Left ventricle myocardium inferior (tissue), 1 donor: ENCODE measurements at places on chromosomes 3 and 15.
A peak's percentile ranks its signal among the peaks of the same experiment; 100 is the strongest.

GRCh38 chr3:115418583-115418982 is 204.7 kb upstream of the GAP43 start:
- no peaks in the 10 kb centered on the region for H3K4me1 ChIP-seq
- H3K27ac ChIP-seq: no peak overlapping the region
- H3K27me3 ChIP-seq: no peaks in the 10 kb centered on the region
- no peak overlapping the region for H3K4me3 ChIP-seq
- no peaks in the 10 kb centered on the region for H3K36me3 ChIP-seq

DNA sequence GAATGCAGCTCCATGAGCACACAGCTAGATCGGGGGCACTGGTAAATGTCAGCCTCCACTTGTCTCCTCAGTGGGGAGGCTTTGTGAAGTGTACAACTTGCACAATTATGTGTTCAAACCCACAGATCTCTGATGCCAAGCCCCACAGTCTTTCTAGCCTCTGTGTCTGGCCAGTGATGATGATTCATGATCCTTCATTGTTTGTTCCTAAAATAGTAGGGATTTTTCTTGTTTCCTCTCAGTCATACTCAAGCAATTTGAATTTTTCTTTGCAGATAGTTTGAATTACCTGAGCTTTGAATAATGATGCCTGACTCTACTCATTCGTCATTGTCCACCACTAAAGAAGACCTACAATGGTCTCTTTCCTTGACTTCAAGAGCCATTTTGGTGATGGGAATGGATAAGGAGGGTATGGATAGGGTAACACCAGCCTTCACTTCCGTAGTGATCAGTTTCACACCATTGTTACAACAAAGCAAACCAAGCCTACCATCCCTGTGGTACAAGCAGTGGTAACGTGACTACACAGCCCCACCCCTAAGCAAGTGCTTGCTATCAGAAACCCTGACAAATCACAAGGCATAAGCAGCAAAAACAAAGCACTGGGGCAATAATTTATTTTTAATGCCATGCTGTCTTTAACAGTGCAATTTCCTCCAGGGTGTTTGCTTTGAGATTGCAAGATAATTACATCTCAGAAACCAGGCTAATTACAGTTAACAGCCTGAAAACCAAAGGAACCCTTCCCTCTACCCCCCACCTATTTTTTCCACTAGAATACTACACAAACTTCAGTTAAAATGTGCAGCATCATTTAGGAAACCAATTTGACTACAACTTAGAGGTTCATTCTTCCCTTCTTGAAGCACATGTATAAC is 114.1 kb upstream of the PPP2R3A start:
- no peaks in the 10 kb centered on the region for H3K4me1 ChIP-seq
- no peaks in the 10 kb centered on the region for H3K36me3 ChIP-seq
- no peak overlapping the region for H3K27ac ChIP-seq
- no peak for DNase-seq
- peaks cover 37% of the 10 kb centered on the region for H3K27me3 ChIP-seq

GRCh38 chr15:92820236-92821021 is 79.7 kb upstream of the CHD2 start:
- H3K36me3 ChIP-seq: no peaks in the 10 kb centered on the region
- peak; percentile 91 for DNase-seq
- peak overlapping the region; percentile 84 for H3K27ac ChIP-seq
- H3K4me3 ChIP-seq: peak overlapping the region; percentile 59

DNA sequence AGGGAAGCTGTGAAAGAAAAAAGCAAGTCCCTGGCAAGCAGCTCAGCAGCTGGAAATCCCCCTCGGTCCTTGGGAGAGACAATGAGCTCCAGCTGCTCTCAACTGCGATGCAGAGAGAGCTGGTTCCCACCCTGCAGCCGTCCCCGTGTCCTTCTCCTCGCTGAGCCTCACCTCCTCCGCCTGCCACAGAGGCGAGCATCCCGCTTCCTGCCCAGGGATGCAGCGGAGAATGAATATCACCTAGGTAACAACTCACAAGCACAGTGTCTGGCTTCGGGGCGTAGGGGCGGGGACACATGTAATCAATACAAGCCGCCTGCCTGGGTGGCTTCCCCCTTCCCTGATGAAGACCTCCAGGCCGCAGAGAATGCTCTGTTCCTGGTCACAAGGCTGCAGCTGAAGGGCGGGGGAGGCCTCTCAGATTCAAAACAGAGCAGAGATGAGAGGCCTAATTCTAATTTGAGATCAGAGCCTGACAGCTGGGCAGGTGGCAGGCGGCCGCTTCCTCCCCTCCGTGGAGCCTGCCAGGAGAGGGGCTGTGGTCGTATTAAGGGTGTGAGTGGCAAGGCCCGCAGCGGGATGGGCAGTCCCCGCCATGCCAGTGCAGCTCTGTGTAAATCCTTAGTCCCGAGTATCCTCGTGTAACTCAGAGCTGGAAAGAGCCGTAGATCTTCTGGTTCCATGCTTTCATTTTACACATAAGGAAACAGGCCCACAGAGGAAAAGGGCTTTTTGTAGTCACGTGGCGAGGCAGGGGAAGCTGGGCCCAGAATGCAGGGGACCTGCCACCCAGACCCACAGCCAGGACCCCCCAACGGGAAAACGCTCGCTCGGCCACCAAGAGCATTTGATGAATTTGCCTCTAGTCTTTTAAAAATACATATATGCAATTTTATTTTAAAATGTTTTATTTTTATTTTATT is 24.3 kb downstream of the ZDHHC19 start:
- H3K27ac ChIP-seq: peak overlapping the region; percentile 39
- no peaks in the 10 kb centered on the region for H3K36me3 ChIP-seq
- peaks cover 9% of the 10 kb centered on the region for H3K4me1 ChIP-seq
- peak overlapping the region; percentile 15 for H3K4me3 ChIP-seq

GRCh38 chr3:128180913-128181312 is 27.6 kb downstream of the EEFSEC start:
- H3K4me1 ChIP-seq: peaks cover 58% of the 10 kb centered on the region
- H3K36me3 ChIP-seq: no peaks in the 10 kb centered on the region
- no peaks in the 10 kb centered on the region for H3K27me3 ChIP-seq
- no peak overlapping the region for H3K4me3 ChIP-seq
- no peak overlapping the region for H3K27ac ChIP-seq

DNA sequence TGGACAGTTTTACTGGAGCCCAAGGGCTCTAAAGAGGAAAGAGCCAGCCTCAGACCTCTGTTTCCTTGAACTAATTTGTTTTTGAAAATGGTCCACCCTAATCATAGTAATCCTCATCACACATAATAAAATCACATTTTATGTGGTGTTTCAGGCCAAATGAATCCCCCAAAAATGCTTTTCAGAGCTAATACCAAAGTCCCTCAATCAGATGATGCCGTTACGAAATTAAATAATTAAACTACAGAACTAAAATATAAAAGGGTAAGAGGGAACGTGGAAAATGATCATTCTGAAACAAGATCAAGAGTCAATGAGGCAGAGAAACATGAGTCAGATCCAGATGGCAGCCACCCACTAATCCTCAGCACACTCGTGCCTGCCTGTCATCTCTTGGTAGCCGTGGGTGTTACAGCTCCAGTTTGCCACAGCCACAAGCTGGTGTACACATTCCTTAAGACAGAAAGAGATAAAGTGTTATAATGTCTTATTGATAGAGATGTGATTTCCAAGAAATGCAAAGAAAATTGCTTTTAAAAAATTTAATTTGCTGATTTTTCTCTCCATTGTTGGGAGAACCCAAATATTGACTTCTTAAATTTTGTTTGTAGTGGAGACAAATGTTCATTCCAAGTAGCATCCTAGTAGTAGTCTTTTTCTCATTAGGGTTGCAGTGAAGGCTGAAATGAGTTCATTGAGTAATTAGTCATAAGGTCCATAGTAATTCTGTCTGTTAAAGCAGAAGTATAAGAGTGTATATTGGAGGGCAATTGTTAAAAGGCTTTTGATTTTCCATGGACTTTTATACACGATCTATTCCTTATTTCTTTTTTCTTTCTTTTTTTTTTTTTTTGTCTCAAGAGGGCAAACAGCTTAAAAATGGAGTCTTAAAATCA is 104.2 kb downstream of the AGBL1 start:
- H3K4me3 ChIP-seq: no peak overlapping the region
- H3K27me3 ChIP-seq: no peaks in the 10 kb centered on the region
- H3K4me1 ChIP-seq: no peaks in the 10 kb centered on the region
- H3K27ac ChIP-seq: no peak overlapping the region
- no peak for DNase-seq
- H3K36me3 ChIP-seq: no peaks in the 10 kb centered on the region

DNA sequence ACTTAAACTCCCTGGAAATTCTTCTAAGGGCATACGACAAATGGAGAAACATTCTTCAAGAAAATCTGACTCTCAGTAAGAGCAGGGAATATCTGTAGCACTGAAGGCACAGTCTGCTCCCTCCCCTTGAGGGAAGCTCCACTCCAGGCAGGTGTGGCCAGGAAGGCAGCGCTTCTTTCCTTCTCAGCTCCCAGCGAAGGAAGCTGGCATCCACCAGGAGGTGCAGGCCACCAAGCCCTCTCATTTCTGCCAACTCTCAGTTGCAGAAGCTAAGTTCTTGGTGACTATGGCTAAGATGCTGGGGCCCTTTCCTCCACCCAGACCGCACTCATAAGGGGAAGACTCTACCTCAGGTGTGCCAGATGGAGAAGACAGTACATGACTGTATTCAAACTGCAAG is 37.7 kb upstream of the SLC41A3 start:
- H3K27ac ChIP-seq: no peak overlapping the region
- no peak for DNase-seq
- no peak overlapping the region for H3K4me3 ChIP-seq
- no peaks in the 10 kb centered on the region for H3K27me3 ChIP-seq

DNA sequence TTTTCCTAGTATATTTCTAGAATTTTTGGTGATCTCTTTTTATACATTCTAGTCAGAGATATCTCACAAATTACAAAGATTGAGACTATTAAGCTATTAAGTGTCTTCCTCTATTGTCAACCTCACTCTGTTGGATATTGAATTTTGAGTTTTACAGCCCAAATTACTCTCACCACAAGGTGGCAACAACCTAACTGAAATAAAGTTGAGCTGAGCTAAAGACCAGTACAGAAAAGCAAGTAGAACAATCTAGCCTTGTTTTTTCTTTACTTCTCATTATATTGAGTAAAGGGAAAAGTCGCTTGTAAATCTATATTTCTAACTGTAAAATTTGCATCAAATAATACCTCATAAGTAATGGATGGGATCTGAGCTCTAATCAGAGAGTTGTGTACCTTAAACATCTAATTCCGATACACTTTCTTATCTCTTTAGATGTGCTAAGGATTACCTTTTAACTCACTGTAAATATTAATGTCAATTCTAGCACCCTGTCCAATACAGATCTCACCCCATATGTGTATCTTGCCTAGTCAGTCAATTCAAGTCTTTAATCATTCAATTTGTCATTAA is 13.6 kb upstream of the COMMD2 start:
- no peak overlapping the region for H3K4me3 ChIP-seq
- no peaks in the 10 kb centered on the region for H3K36me3 ChIP-seq
- H3K4me1 ChIP-seq: no peaks in the 10 kb centered on the region
- H3K27ac ChIP-seq: no peak overlapping the region
- no peak for DNase-seq

GRCh38 chr3:152524198-152525140 is 255.7 kb downstream of the MBNL1 start:
- H3K36me3 ChIP-seq: no peaks in the 10 kb centered on the region
- DNase-seq: no peak
- H3K4me1 ChIP-seq: no peaks in the 10 kb centered on the region

- no peak overlapping the region for H3K4me3 ChIP-seq
- no peaks in the 10 kb centered on the region for H3K4me1 ChIP-seq
- DNase-seq: no peak
- no peaks in the 10 kb centered on the region for H3K27me3 ChIP-seq
Measured at GRCh38 chr15:90489514-90489913, 40.2 kb upstream of the CRTC3 start.

DNA sequence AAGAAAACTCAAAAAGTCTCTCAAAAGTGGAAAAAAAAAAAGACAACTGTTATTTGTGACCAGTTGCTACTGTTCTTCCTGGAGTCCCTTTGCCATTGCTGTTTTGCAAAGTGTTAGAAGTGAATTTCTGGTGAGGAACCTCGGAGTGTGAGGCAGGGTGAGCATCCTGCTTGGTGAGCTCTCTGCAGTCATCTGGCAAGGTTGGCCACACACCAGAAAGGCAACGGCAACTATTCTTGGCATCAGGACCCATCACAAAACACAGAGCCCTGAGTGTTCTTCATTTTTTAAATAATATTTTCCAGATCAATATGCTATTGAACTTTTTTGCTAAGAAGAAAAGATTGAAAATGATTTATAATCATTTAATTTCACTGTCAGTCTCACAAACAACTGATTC is 60.7 kb downstream of the CGNL1 start:
- no peak overlapping the region for H3K27ac ChIP-seq
- peaks cover 15% of the 10 kb centered on the region for H3K4me1 ChIP-seq
- no peak for DNase-seq
- H3K36me3 ChIP-seq: no peaks in the 10 kb centered on the region
- H3K4me3 ChIP-seq: no peak overlapping the region

DNA sequence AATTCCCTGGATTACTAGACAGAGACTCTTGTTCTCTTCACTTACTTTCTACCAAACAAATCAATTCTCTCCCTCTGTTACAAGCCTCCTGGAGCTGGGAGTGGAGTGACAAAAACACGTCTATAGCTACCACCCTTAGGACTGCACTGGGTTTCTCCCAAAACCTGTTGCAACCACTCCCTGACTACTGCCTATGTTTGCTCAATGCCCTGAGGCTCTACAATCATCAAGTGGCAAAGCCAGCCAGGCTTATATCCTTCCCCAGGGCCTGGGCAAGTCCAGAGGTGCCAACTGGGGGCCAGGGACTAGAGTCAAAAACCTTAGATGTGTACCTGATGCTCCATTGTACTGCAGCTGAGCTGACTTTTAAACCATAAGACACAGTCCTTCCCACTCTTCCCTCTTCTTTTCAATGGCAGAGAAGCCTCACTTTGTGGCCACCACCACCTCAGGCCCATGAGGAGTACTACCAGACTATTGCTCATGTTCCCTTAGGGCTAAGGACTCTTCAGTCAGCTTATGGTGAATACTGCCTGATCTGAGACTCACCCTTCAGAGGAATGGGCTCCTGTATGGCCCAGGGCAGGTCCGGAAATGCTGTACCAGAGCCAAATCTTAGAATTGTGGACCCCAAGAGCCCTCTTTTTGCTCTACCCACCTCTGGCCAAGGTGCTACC is 125.4 kb upstream of the PLCL2 start:
- DNase-seq: no peak
- no peaks in the 10 kb centered on the region for H3K36me3 ChIP-seq
- H3K4me3 ChIP-seq: no peak overlapping the region
- no peak overlapping the region for H3K27ac ChIP-seq
- peaks cover under 1% of the 10 kb centered on the region for H3K4me1 ChIP-seq
- H3K27me3 ChIP-seq: no peaks in the 10 kb centered on the region

DNA sequence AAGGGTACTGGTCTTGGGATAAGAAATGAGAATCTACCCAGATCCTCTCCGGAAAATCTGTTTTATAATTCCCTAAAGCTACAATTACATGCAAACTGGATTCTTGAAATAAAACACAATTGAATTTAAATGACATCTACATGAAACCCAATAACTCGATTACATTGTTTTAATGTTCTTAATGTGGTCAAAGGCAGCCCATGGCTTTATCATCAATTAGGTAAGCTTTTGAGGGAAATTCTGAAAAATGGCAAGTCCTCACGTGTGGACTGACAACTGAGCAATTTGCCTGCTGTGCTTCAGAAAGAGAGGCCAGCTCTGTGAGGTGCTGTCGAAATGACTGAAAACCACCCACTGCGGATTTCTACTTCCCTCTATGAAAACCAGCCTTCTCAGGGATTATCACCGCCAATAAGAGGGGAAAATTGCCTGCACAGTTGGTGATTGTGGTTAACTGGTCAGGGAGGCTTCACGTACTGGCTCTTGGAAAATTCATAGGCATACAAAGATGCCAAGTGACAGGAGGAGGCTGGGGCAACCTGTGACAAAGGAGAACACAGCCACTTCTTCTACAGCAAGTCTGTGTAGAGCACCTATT is 200.8 kb upstream of the SLCO3A1 start:
- no peak overlapping the region for H3K4me3 ChIP-seq
- H3K27ac ChIP-seq: no peak overlapping the region
- H3K36me3 ChIP-seq: no peaks in the 10 kb centered on the region
- peaks cover 10% of the 10 kb centered on the region for H3K27me3 ChIP-seq
